PC-3 (cell line): ENCODE measurements at places on chromosomes 1 and 21.

DNA sequence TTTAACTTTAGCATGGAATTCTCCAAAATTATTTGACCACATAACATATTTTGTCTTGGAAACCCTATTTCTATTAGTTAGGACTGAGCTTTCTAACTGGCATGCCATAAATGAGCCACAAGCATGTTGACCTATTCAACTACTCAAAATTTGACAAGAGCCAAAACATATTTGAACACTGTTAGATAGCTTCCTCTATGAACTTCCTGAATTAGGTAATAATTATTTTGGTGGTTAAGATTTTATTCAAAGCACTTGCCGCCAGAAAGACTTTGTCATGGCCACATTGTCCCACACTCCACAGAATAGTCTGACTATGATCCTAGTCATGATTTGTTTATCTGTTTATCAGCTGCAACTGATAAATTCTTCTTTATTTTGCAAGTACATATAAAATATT lies 23.1 kb upstream of the CTPS1 start:
- H3K27me3 ChIP-seq, result no peaks in the 10 kb centered on the region
- no peak overlapping the region for H3K27ac ChIP-seq
- H3K4me1 ChIP-seq, result peaks cover 25% of the 10 kb centered on the region

DNA sequence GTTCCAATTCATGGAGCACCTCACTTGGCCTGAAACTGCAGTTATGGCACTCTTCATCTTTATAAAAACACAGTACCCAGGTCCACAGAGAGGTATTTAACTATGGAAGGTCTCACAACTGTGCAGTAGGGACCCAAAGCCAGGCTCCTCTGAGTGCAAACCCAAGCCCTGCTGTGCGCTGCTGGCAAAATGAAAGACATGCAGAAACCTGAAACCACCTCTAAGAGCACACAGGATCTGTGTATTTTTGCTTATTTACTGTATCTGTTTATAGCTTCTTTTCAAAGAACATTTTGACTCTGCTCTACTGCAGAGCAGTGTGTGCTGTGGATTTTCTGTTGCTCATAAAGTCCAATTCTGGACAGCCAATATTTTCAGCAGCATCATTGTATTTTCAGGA lies 166.6 kb downstream of the DSCAM start:
- no peak overlapping the region for H3K27ac ChIP-seq
- H3K27me3 ChIP-seq, result no peaks in the 10 kb centered on the region
- H3K4me3 ChIP-seq, result no peak overlapping the region
- no peaks in the 10 kb centered on the region for H3K36me3 ChIP-seq
- no peaks in the 10 kb centered on the region for H3K4me1 ChIP-seq

DNA sequence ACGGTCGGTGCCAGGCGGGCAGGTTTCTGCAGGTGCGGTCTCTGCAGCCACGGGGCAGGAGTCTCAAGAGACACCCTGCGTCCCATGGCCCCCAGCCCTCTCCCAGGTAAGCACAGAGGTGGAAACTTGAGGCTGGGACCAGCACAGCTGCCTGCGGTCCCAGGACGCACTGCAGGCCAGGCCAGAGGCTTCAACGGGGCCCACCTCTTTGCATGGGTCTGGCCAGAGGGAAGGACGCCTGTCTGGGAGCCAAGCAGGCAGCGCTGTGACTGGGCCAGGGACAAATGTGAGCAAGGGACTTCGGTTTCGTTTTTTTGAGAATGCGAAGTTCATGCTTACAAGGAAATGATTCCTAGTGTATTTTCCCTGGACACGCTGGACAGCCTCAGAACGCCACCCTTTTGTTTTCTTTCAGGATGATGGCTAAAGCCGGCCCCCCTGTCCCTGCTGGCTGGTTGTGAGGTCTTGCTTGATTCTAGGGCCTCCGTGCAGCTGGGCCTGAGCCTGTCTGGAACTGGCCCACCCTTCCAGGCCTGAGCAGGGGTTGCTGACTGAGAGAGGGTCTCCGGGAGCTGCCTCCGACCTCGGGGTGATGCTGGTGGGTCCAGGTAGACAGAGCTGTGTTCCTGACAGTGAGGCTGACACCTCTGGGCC lies 38.3 kb downstream of the MORN1 start:
- no peaks in the 10 kb centered on the region for H3K27me3 ChIP-seq
- no peak overlapping the region for H3K27ac ChIP-seq
- H3K4me3 ChIP-seq, result no peak overlapping the region

DNA sequence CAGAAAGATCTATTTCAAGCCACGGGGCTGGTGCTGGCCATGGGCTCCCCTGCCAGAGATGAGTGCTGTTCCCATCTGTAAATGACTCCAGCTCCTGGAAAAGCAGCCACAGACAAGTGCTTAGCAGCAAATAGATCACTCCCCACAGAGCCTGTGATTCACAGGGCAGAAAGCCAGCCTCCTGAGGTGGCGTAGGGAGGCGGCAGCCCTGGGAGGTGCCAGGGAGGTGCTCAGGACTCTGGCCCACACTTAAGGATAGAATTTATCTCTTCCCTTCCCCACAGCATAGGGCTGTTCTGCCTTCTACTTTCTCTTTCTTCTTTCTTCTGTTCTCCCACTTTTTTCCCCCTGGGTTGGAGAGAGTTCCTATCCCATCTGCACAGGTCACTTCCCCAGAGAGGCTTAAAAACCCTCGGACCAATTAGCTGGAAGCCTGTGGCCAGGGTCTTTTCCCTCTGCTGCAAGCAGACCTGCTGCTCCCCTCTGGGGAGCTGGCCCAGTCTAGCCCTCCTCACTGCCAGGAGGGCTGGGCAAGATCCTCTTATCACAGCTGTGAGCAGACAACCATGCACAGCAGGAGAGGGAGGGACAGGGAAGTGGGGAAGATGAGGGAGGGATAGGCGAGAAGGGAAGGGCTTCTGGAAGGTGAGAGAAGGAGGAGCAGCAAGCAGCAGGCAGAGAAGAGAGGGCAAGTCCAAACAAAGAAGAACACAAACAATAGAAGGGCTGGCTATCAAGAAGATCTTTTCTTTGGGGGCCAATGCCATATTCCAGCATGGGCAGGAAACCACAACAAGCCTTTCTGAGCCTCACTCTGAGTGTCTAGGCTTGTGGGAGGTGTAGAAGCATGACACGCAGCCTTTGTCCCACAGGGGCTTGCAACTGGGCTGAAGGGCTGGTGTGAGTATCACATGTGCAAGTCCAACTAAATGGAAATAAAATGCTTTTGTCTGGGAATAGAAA lies 41.0 kb downstream of the KCND3 start:
- H3K27ac ChIP-seq, result no peak overlapping the region
- peaks cover 40% of the 10 kb centered on the region for H3K27me3 ChIP-seq
- no peaks in the 10 kb centered on the region for H3K4me1 ChIP-seq
- DNase-seq, result peak; percentile 46
- no peaks in the 10 kb centered on the region for H3K36me3 ChIP-seq

DNA sequence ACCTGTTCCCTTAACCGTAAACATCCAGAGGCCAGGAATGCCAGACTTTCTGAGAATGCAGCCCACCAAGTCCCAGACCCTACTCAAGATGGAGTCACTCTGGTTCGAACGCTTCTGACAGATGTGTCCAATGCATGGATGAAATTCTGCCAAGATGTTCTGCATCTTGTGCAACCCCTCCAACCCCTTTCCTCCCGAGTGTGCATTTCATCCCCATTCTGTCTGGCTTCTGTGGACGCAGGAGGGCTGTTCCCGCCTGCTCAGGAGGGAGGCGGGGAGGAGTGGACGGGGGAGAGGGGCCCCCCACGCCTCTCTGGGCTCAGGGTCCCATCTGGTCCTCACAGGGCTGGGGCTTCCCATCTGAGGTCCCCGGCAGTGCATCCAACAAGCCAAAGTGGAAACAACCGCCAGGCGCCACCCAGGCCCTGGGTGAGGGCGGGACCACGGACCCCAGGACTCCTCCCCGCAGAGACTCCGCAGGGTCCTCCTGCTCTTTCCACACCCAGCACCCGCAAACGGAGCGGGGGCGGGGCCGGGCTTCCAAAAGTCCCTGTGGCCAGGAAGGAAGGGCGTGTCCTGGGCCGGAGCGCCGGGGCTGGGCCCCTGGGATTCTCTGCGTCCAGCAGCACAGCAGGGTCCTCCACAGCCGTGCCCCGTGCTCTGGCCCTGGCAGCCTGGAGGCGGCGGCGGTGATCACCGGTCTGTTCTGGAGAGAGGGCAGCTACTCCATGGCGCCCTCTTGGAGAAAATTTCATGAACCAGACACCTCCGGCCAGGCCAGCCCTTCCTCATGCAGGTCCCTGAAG lies 27.8 kb upstream of the SUMO3 start:
- no peaks in the 10 kb centered on the region for H3K27me3 ChIP-seq
- DNase-seq, result peak; percentile 66
- peaks cover 11% of the 10 kb centered on the region for H3K4me1 ChIP-seq

GRCh38 chr1:32773018-32773763 lies 44.0 kb downstream of the YARS1 start:
- H3K27me3 ChIP-seq, result no peaks in the 10 kb centered on the region
- peaks cover 24% of the 10 kb centered on the region for H3K4me1 ChIP-seq

DNA sequence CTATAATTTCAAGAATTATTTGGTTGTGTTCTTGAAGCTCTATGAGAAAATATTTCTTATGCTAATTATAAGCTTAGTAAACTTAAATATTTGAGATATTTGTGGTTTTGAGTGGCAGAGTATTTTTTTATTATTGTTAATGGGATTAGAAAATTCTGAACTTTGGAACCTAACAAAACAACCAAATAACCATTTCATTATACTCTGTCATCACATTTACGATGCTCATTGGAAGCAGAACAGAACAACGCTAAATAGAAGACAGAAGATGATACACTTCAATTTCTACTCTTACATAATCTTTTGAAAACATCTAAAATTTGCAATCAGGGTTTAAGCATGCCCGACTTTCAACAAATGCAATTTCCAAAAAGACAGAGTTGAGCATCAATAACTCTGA lies 270.2 kb downstream of the PTPRC start:
- no peak overlapping the region for H3K27ac ChIP-seq
- no peak for DNase-seq
- peaks cover 12% of the 10 kb centered on the region; the same call in 1 of the 2 replicates for H3K4me1 ChIP-seq
- H3K4me3 ChIP-seq, result no peak overlapping the region
- H3K27me3 ChIP-seq, result no peaks in the 10 kb centered on the region

GRCh38 chr1:26474818-26475217 lies 2.6 kb downstream of the HMGN2 start:
- H3K4me1 ChIP-seq, result peaks cover 29% of the 10 kb centered on the region
- peaks cover 45% of the 10 kb centered on the region for H3K36me3 ChIP-seq
- DNase-seq, result no peak
- H3K27me3 ChIP-seq, result no peaks in the 10 kb centered on the region
- H3K27ac ChIP-seq, result no peak overlapping the region
- peak overlapping the region; percentile 96 for H3K4me3 ChIP-seq

- no peak for DNase-seq
- no peak overlapping the region for H3K27ac ChIP-seq
- H3K27me3 ChIP-seq, result no peaks in the 10 kb centered on the region
- H3K4me1 ChIP-seq, result peaks cover 21% of the 10 kb centered on the region
- H3K4me3 ChIP-seq, result no peak overlapping the region
- no peaks in the 10 kb centered on the region for H3K36me3 ChIP-seq
Measured at GRCh38 chr1:8698012-8698630, 119.3 kb downstream of the RERE start.

- H3K4me3 ChIP-seq, result no peak overlapping the region
- no peaks in the 10 kb centered on the region for H3K27me3 ChIP-seq
- no peak for DNase-seq
Measured at GRCh38 chr1:187078916-187079315, 250.2 kb downstream of the PLA2G4A start.

GRCh38 chr1:145847827-145848226 lies 2.4 kb downstream of the NUDT17 start:
- H3K27me3 ChIP-seq, result no peaks in the 10 kb centered on the region
- DNase-seq, result no peak
- H3K4me3 ChIP-seq, result no peak overlapping the region

GRCh38 chr1:105652109-105652508 lies 1404.4 kb upstream of the PRMT6 start:
- H3K4me3 ChIP-seq, result no peak overlapping the region
- peak; percentile 13 for DNase-seq
- no peak overlapping the region for H3K27ac ChIP-seq
- no peaks in the 10 kb centered on the region for H3K4me1 ChIP-seq
- H3K36me3 ChIP-seq, result no peaks in the 10 kb centered on the region

GRCh38 chr1:94068999-94069918 lies 51.7 kb downstream of the ABCA4 start:
- no peaks in the 10 kb centered on the region for H3K36me3 ChIP-seq
- peak; percentile 84 for DNase-seq
- H3K4me3 ChIP-seq, result peak overlapping the region; percentile 27; the same call in 1 of the 2 replicates
- peak overlapping the region; percentile 80 for H3K27ac ChIP-seq

DNA sequence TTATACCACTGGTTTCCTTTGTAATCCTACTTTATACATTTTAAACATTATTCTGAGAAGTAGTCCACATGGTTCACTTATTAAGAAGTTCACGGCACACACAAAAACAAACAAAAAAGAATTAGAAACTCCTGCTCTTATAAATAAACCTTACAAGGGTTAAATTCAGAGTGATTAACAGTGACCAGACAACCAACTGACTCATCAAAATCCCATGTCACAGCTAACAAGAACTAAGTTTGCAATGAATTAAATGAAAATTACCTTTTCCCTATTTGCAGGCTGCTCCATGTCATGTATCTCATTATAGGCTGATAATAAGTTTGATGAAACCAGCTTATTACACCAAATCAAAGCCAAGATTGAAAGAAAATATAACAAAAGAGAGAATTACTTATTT lies 77.5 kb downstream of the PUM1 start:
- H3K36me3 ChIP-seq, result peaks cover 45% of the 10 kb centered on the region
- no peak overlapping the region for H3K4me3 ChIP-seq
- 0 out of 2 replicates have a peak, but pooled peaks cover 3% of the 10 kb centered on the region for H3K4me1 ChIP-seq
- H3K27ac ChIP-seq, result no peak overlapping the region

- no peak overlapping the region for H3K4me3 ChIP-seq
- H3K27me3 ChIP-seq, result no peaks in the 10 kb centered on the region
- H3K4me1 ChIP-seq, result no peaks in the 10 kb centered on the region
- H3K36me3 ChIP-seq, result no peaks in the 10 kb centered on the region
- H3K27ac ChIP-seq, result no peak overlapping the region
Measured at GRCh38 chr1:201818971-201819750, 9.8 kb upstream of the IPO9 start.

DNA sequence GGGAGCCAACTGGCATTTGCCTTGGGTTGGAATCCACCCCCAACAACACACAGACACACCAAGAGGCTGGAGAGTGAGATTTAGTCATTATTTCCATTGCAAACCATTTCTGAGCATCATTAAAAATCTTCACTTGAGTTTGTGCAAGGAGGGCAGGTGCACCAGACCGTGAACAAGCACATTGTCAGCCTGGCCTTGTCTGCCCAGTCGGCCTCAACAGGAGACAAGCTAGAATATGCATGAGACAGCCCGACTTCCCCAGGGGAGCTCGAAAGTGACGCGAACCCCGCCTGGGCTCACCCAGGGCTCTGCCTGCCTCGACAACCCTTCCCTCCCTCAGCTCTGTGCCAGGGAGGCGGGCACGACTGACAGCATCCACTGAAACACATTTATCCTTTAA lies 15.4 kb upstream of the GUCA2B start:
- no peaks in the 10 kb centered on the region for H3K36me3 ChIP-seq
- no peaks in the 10 kb centered on the region for H3K27me3 ChIP-seq
- H3K4me1 ChIP-seq, result no peaks in the 10 kb centered on the region

GRCh38 chr1:39885516-39885915 lies 2.2 kb upstream of the TRIT1 start:
- peaks cover 13% of the 10 kb centered on the region for H3K4me1 ChIP-seq
- H3K36me3 ChIP-seq, result no peaks in the 10 kb centered on the region
- H3K27me3 ChIP-seq, result no peaks in the 10 kb centered on the region
- no peak for DNase-seq
